ENCODE measurements at places on chromosomes 1 and 21.

- DNase-seq: no peak
Measured at GRCh38 chr1:83857716-83858115, 141.2 kb downstream of the TTLL7 start.

- DNase-seq: no peak
Measured at GRCh38 chr1:38203441-38203840, 156.8 kb upstream of the POU3F1 start.

DNA sequence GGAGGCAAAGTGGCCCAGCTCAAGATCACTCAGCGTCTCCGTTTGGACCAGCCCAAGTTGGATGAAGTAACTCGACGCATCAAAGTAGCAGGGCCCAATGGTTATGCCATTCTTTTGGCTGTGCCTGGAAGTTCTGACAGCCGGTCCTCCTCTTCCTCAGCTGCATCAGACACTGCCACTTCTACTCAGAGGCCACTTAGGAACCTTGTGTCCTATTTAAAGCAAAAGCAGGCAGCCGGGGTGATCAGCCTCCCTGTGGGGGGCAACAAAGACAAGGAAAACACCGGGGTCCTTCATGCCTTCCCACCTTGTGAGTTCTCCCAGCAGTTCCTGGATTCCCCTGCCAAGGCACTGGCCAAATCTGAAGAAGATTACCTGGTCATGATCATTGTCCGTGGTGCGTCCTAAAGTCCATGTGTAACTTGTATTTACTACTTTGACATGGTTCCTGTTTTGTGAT, 2.7 kb downstream of the RBM15 start:
- peak; percentile 29 for DNase-seq

DNA sequence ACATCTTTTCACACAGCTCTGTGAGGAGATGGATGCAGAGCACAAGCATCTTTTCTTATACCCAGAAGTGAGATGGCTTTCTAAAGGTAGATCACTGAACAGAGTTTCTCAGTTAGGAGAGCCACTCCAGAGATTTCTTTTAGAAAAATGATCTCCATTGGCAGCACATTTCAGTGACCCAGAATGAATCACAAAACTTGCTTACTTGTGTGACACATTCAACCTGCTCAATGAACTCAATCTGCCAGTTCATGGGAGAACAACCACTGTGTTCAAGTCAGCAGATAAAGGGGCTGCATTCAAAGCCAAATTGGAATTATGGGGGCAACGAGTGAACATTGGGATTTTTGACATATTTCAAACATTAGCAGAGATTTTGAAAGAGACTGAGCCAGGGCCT, 78.3 kb downstream of the UCHL5 start:
- DNase-seq: no peak

DNA sequence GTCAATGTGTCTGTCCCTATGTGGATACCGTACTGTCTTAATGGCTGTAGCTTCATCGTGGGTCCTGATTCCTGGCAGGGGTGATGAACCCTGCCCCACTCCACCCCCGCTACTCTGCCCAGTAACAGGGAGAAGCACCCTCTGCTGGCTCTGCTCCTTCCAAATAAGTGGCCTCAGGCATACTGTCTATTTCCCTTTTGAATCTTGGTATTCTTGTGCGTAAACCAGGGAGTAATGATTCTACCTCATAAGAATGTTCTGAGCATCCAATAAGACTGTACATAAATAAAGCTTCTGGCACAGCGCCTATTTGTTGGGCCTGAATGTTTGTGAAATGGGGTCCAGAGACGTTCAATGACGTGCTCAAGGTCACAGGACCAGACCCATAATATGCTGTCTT, 35.2 kb upstream of the CTPS1 start:
- no peak for DNase-seq

DNA sequence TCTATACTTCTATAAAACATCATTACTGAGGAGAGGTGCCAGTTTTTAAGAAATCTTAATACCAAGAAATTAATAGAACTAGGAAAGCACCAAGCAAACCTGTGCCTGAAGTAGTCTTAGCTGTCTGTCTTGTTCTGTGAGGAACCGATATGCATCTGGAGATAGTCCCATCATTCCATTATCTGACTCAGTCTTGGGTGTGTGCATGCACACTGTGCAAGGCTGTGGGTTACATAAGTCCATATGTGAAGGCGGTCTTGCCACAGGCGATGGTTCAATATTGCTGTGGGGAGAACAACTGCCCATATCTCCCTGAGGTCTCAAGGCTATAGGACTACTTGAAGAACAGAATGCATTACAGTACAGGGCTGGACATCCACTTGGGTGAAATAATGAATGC, 33.8 kb downstream of the STIL start:
- no peak for DNase-seq

- DNase-seq: no peak
Measured at GRCh38 chr1:11505591-11506538, 26.9 kb downstream of the DISP3 start.

DNA sequence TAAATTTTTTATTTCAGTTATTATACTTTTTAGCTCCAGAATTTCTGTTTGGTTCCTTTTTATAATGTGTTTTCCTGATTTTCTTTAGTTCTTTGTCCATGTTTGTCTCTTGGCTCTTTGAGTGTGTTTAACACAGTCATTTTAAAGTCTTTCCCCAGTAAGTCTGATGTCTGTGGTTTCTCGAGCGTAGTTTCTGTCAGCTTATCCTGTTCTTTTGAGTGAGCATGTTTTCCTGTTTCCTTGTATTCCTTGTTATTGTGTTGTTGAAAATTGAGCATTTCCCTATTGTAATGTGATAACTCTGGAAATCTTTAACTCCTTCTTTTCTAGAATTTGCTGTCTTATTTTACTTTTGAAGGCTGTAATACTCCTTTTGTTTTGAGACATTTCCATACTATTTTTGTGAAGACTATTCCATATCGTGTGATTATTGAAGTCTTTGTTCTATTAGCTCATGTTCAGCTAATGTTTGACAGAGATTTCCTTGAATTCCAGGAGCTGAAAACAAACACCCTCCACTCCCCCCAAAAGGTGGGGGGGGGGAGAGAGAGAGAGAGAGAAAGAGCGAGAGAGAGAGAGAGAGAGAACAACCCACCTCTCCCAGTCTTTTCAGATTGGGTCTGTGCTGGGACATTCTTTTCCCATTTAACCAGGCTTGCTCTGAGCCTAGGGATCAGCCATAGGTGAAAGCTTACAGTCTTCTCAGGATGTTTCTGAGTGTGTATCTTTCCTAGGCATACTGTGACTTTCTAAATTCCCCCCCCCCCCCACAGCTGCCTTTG, 38.3 kb downstream of the SDCCAG8 start:
- DNase-seq: peak; percentile 3

DNA sequence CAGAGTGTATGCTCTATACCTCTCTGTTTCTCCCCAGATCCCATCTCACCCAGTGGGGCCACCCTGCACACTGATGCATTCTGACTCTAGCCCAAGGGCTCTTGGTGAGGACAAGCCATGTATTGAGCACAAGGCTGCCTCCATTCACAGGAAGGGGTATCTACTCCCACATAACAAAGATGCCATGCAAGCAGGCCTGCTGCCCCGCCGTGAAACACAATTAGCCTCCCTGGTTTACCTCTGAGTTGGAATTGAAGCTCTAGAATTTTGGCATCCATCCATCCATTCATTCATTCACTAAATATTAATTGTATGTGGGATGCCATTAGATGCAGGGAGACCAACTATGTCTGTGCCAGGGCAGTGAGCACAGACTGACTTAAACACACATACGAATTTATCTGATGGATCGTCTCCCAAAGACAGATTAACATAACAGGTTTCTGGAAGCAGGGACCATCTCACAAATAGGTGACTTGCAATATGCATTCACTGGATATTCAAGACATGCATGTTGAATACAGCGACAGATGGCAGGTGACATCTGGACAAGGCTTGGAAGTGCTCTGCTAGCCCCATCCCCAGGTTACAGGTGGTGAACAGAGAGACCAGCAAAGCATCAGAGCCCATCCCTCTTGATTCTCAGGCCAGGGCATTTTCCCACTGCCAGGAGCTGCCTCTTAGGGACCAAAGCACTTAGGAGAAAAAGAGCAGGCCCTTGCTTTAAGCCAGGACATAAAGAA, 34.3 kb downstream of the TRABD2B start:
- DNase-seq: no peak

DNA sequence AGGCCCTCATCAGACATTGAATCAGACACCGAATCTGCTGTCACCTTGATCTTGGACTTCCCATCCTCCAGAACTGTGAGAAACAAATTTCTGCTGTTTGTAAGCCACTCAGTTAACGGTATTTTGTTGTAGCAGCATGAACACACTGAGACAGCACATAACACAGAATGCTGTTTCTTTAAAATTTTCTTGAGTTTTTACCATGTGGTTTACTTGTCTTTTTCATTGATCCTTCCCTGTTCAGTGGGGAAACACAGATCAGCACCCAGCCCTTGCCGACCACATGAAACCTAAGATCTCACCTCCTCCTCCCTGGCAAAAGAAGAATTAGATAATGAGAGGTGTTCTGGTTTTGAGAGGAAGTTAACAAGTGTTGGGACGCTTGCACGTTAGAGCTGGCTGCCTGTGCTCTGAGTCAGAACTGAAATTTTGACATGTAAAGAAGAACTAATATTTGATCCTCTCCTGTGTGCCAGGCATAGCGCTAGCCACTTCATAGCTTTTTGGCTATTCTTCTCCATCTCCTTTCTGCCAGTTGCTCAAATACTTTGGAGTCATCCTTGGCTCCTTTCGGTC, 179.6 kb downstream of the DHRS3 start:
- no peak for DNase-seq

DNA sequence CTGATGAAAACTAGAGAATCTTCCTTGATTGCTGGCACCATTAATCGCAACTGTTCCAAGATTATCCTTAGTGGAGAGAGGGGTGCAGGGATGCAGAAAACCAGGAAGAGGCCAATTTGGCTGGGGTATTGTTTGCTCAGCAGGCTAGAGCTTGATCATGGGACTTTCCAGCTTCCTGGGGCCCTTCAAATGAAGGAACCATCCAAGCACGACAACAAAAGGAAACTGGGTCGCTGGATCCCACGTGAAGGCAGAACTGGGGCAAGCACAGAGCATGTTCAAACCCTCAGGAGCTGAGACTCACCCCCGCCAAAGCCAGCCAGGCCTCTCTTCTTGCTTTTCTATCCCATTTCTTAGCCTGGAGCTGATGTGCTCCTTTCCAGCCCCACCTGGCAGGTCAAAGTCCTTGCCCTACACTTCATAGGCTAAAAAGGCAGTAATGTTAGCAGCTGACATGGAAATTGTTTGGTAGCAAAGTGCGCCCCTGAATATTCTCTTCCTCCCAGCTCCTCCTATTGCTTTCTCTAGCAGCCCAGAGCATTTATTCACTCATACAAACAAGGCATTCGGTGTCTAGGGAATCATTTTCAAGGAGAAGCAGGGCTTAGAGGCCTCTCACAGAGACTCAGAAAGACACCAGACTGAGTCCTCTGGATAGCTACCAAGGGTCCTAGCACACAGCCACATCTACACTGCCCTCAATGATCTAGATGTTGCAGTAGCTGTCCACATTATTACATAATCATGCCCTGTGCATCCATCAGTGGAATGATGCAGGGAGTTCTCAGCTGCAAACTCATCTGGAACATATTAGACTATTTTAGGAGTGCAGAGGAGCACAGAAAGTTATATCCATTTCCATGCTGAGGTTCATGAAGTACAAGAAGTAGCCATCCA, 11.5 kb downstream of the KCNA2 start:
- no peak for DNase-seq

DNA sequence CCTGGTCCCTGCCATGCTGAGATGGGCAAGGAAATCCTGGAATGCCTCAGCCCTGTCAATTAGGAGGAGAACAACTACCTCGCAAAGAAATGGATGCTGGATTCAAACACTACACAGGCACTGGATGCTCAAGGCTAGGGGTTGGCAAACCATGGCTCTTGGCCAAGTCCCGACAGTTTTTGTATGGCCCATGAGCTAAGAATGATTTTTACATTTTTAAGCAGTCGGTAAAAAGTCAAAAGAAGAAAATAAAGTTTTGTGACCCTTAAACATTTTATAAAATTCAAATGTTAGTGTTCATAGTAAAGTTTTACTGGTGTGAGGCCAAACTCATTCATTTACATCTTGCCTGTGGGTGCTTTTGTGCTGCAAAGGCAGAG, 6.5 kb downstream of the CDK18 start:
- DNase-seq: no peak

DNA sequence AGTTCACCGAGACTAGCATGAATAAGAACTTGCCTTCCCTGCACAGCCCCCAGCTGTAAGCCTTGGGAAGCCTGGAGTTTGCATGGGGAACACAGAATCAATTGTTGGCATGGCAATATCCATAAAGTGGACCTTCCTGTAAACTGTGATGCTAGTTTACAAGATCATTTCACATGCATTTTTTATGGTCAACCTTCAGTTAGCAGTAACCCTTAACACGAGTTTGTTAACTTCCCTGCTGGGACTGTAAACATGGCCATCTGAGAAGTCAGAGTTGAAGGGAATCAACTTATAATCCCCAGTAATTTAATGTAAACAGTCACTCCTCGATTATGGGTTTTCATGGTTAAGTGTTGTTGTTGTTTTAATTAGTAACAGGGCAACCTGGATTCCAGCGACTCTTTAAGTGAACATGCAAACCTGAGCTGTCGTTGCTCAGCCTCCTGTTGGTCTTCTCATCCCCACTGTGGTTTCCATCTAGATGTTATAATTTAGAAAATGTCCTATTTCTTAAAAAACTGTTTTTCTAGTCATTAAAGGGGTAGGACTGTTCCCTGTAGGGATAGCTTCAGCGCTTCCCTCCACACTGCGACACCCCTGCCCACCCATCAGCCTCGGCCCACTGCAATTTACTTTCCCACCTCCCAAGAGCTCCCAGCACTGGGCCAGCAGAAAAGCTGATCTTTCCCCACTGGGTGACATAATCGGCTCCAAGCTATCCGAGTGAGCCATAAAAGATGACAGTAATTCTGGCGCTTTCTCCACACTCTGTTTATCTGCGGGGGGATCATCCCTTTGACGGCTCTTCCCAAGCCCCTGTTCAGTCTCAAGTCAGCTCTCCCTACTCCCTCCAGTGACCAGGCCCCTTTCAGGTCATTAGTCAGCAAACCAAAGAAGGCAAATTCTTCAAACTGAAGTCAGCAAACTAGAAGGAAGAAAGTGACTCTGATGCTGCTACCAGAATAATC, 107.6 kb upstream of the IPO9 start:
- DNase-seq: no peak

DNA sequence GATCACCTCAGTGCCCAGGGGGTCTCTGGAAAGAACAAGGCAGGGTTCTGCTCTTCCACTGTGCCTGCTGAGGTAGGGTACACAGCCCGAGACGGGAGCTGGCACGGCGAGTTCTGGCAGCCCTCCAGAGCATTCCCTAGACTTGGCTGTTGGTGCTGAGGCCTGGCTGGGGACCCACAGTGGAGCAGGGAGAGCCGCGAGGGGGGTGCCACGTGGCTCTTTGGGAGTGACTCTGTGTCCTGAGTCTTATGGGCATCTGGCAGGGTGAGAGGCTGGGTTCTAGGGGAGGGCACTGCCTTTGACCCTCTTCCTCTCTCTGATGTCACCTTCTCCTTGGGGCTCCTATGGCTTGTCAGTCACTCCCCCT, 336.4 kb downstream of the CAMTA1 start:
- DNase-seq: no peak

DNA sequence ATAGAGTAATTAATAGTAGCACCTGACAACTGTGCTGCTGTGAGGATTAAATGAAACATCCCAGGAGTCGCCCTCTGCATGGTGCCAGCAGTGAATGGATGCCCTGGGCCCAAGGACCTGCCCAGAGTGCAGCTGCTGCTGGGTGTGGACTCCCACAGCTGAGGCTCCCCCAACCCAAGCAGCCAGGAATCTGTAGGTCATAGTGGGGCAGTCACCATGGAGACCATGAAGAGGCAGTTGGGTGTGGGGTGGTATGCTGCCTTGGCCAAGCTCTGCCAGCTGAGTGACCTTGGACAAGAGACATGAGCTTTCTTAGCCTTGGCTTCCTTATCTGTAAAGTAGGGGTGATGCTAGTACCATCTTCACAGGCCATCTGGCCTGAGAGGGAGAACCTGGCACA, 9.4 kb downstream of the OLIG2 start:
- no peak for DNase-seq

Data from neural progenitor cell (in vitro differentiated cells).